ENCODE measurements at places on chromosomes 2 and 18.
A peak's percentile ranks its signal among the peaks of the same experiment; 100 is the strongest.

- no peak for DNase-seq
- peaks cover 8% of the 10 kb centered on the region for H3K27me3 ChIP-seq
- H3K4me1 ChIP-seq: peaks cover 40% of the 10 kb centered on the region
Measured at GRCh38 chr18:73669297-73669696, 478.3 kb downstream of the FBXO15 start.

DNA sequence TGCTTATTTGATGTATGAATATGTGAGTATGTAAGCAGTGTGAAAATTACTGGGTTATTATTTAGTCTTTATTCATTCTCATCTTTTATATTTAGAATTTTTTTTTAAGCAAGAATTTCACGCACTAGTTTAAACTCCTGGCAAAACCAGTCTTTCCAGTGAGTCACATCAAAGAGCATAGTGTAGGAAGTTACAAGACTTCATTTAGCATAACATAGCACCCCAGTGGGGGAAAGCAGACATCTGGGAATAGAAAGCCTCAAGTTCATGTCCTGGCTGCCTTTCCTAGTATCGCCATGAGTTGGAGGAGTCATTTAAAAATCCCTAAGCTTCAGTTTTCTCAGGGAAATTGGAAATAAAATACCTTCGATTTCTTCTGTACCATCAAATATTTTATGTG is 408.3 kb downstream of the NUP35 start:
- no peak overlapping the region for H3K27ac ChIP-seq
- H3K36me3 ChIP-seq: no peaks in the 10 kb centered on the region
- no peaks in the 10 kb centered on the region for H3K27me3 ChIP-seq
- peaks cover 4% of the 10 kb centered on the region for H3K4me1 ChIP-seq
- no peak for DNase-seq

GRCh38 chr2:216603010-216603883 is 30.0 kb upstream of the IGFBP2 start:
- peak overlapping the region; percentile 37 for H3K4me3 ChIP-seq
- peak overlapping the region; percentile 73 for H3K27ac ChIP-seq
- DNase-seq: peak; percentile 20
- H3K4me1 ChIP-seq: peaks cover 81% of the 10 kb centered on the region
- H3K36me3 ChIP-seq: peaks cover 7% of the 10 kb centered on the region

DNA sequence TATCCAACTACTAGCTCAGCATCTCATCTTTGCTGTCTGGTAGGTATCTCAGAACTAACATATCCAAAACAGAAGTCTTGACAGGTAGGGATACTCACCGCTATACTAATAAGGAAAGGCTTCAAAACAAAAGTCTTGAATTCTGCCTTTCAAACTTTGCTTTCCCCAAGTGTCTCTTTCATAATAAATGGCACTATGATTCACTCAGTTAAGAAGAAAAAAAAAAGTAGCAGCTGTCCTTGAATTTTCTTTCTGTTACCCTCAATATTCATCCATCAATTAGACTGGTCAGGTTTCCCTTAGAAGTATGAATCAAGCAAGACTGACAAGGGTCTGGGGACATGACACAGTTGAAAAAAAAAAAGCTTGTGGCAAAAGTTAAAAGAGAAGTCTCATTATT is 175.1 kb downstream of the GULP1 start:
- peaks cover 19% of the 10 kb centered on the region for H3K4me1 ChIP-seq
- H3K27me3 ChIP-seq: peaks cover 2% of the 10 kb centered on the region
- H3K36me3 ChIP-seq: peaks cover 23% of the 10 kb centered on the region

DNA sequence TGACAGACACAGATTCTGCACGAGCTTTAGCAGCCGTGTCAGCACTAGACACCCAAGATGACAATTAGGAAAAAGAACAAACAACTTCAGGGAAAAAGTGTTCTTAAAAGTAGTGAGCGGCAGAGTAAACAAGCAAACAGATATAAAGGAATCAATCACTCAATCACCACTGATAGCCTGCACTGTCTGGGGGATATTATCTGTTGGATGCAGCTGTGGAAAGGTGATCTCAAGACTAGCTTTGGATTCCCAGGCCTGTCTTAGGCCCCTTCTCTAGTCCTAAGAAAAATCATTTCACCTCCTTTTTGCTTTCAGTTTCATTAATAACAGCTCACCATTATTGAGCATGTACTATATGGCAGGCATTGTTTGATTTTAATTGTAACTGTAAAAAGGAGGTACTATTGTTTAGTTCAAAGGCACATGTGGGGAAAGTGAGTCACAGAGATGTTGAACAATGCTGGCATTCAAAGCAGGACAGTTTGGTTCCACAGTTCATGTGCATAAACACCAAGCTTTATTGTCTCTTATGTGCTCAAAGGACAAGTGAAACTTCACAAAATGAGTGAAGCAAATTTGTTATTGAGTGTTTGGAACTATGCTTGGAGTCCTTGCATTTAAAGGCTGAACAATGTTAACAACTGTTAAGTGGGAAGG is 147.3 kb upstream of the TCF4 start:
- H3K27ac ChIP-seq: no peak overlapping the region
- H3K4me1 ChIP-seq: peaks cover 5% of the 10 kb centered on the region
- H3K36me3 ChIP-seq: no peaks in the 10 kb centered on the region
- no peak overlapping the region for H3K4me3 ChIP-seq
- DNase-seq: no peak

- no peaks in the 10 kb centered on the region for H3K27me3 ChIP-seq
- H3K4me3 ChIP-seq: no peak overlapping the region
- H3K36me3 ChIP-seq: no peaks in the 10 kb centered on the region
- no peaks in the 10 kb centered on the region for H3K4me1 ChIP-seq
Measured at GRCh38 chr2:214019229-214019972, 391.5 kb upstream of the VWC2L start.

- H3K27ac ChIP-seq: no peak overlapping the region
- H3K4me3 ChIP-seq: no peak overlapping the region
- peaks cover 57% of the 10 kb centered on the region for H3K36me3 ChIP-seq
- no peak for DNase-seq
- peaks cover 3% of the 10 kb centered on the region for H3K27me3 ChIP-seq
- peaks cover 10% of the 10 kb centered on the region for H3K4me1 ChIP-seq
Measured at GRCh38 chr2:171146633-171147032, 14.1 kb downstream of the TLK1 start.

- peaks cover 28% of the 10 kb centered on the region for H3K4me1 ChIP-seq
- H3K36me3 ChIP-seq: no peaks in the 10 kb centered on the region
- no peak for DNase-seq
- H3K27me3 ChIP-seq: peaks cover 20% of the 10 kb centered on the region
- H3K27ac ChIP-seq: no peak overlapping the region
Measured at GRCh38 chr18:13273800-13274199, 55.2 kb downstream of the LDLRAD4 start.

DNA sequence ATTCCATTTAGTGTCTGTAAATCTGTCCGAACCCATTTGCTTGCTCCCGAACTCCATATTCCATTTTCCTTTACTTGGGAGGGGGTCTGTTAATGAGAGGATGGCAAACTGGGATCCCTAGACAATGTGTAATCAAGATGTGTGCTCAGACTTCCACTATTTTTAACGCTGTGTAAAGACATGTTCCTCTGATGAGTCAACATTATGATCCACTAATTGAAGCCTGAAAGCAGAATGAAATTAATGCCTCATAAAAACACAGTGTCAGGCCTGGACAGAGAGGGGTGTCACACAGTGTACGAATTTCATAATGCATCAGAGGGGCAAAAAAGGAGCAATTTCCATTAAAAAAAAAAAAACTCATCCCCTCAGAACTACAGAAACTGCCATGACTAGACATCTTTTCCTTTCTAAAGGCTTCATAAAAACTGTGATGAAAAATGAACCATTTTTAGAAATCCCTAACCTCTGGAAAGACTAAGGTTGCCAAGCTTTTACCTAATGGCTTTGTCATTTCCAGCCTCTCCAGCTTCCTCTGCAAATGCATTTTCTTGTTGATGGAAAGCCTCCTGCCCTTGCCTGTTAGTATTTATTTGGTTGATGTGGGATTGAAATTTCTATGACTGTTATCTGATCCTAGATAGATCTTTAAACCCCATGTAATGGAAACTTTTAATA is 209.2 kb upstream of the DCC start:
- H3K4me3 ChIP-seq: no peak overlapping the region
- DNase-seq: no peak
- peaks cover 6% of the 10 kb centered on the region for H3K27me3 ChIP-seq
- H3K36me3 ChIP-seq: no peaks in the 10 kb centered on the region
- H3K4me1 ChIP-seq: no peaks in the 10 kb centered on the region

DNA sequence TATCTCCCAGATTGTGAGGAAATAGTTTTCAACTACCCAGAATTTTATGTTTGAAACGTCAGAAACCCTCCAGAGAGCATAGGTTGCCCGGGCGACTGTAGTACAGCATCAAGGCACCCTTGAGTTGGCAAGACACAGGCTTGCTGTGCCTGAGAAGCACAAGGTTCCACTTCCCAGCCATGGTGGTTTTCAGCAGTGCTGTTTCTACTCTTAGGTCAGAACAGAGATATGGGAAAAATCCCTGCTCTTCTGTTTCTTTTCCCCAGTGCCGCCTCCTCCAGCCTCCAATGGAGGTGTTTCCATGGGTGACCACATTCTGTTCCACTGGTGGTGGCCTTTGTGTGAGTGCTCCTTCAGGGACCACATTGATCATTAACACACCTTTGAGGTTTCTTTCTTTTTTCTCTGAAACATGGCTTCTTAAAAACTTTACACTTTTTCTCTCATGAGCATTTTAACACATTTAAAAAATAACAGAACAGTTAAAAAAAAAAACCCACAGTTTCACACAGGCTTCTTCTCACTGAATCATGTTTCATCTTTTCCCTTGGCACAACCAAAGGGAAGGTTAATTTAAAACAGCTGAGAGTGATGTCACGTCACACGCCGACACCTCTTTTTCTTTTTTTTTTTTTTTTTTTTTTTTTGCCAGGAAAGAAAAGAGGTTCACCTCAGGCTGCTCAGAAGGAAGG is 229.3 kb upstream of the HDAC4 start:
- H3K4me3 ChIP-seq: no peak overlapping the region
- H3K27ac ChIP-seq: no peak overlapping the region
- H3K36me3 ChIP-seq: no peaks in the 10 kb centered on the region
- no peaks in the 10 kb centered on the region for H3K27me3 ChIP-seq

GRCh38 chr2:145759228-145759915 is 1239.5 kb upstream of the ZEB2 start:
- H3K4me1 ChIP-seq: peaks cover 5% of the 10 kb centered on the region
- H3K27me3 ChIP-seq: no peaks in the 10 kb centered on the region
- DNase-seq: no peak
- no peaks in the 10 kb centered on the region for H3K36me3 ChIP-seq

GRCh38 chr2:166499281-166499680 is 5.2 kb upstream of the SCN7A start:
- peaks cover 17% of the 10 kb centered on the region for H3K4me1 ChIP-seq
- DNase-seq: no peak
- peaks cover 3% of the 10 kb centered on the region for H3K27me3 ChIP-seq
